T follicular helper cell (primary cell): ENCODE measurements at places on chromosomes 12 and 14.
A peak's percentile ranks its signal among the peaks of the same experiment; 100 is the strongest.

GRCh38 chr12:60014436-60014835 lies 418.6 kb downstream of the SLC16A7 start:
- DNase-seq: no peak

- no peak for DNase-seq
Observed at GRCh38 chr14:75361751-75362433, 65.9 kb upstream of the JDP2 start.

- DNase-seq: peak; percentile 24
Observed at GRCh38 chr12:442235-442884, 17.4 kb upstream of the B4GALNT3 start.

- DNase-seq: no peak
Observed at GRCh38 chr12:123444092-123445026, 7.9 kb upstream of the RILPL2 start.

DNA sequence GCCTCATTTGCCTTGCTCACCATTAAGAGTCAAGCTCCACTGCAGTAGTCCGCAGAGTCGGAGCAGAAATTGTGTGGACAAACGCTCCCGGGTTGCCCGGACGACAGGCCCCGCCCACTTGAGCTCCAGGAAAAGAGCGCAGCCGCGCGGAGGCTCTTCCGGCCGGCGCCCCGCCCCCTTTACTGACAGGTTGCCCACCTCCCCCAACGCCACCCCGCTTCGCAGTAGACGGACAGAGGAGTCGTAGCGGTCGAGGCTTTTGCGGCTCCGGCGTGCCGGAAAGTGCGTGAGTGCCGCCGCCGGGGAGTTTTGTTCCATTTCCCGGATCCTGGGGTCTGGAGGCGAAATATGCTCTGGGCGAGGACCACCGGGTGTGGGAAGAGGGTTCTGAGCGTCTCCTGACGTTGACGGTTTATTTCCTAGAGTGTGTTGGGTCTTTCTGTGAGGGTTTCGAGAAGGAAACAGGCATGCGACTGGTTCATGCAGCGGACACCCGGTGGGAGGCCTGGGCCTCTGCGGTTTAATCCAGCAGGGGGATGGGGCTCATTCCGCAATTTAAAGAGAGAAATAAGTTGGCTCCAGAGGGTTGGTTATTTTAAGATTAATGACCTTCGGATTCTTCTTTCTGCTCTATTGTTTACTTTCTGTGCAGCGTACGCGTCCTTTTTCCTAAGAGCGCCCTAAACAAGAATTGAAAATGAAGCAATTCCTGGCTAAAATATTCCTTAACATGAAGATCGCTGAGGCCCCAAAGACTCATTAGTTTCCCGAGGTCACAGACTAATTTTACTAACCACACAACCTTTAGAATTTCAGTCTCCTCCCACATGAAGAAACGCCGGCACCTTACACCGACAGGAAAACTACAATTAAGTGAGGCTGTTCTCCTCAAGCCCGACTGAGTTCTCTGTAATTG lies at the start of the genes DNAI7 and ETFRF1:
Gene DNAI7, minus strand, starts transcription at position 105 of the 916 bp plus-strand sequence. Its CDS starts 82 bp downstream, at position 23.
Gene ETFRF1, plus strand, starts transcription at position 182 of the 916 bp plus-strand sequence. CDS start 8,720 bp downstream, outside the sequence.
- peak; percentile 94 for DNase-seq

DNA sequence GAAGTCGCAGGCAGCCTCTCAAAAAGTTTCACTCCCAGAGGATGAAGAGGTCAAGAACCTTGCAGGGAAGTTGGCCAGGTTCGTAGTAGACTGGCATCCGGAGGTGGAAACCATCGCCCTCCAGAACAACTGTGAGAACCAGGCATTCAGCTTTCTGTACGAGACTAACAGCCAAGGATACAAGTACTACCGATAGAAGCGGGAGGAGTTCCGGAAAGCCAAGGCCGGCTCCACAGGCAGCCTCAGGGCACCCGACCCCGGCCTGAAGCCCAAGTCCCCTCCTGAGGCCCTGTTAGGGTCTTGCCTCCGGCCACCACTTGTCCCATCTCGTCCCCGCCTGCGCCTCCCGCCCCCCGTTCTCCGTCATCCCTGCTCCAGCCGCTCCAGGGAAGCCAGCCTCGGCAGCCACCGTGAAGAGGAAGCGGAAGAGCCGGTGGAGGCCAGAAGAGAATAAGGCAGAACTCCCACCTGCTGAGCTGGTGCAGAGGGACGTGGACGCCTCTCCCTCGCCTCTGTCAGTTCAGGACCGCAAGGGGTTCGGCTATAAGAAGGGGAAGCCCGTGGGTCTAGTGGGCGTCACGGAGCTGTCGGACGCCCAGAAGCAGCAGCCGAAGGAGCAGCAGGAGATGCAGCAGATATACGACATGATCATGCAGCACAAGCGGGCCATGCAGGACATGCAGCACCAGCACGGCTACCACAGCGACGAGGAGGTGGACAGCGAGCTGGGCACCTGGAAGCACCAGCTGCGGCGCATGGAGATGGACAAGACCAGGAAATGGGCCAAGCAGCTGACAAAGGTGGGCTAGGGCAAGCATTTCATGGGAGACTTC lies 366.8 kb upstream of the ATXN7L3B start:
- DNase-seq: no peak
